Mucosa of descending colon (tissue), 3 donors: ENCODE measurements at places on chromosomes 1 and 21. TPM values are rescaled to one million over a fixed set of nuclear protein-coding genes. Genes with fewer than 3 reads are reported as not detected.

Gene SDCCAG8
- total RNA-seq: 34.1 TPM

GRCh38 chr1:229778794-229779193 lies 152.7 kb downstream of the URB2 start:
- no peak for DNase-seq

Gene KRTAP19-3
- total RNA-seq: not detected

Gene EFHD2
- 154 TPM for total RNA-seq

GRCh38 chr1:21097729-21098128 lies 79.0 kb downstream of the EIF4G3 start:
- no peak for DNase-seq

Gene CD48
- 6.1 TPM for total RNA-seq
